Dermis microvascular lymphatic vessel endothelial cell (primary cell): ENCODE measurements at places on chromosomes 3 and 15. TPM values are rescaled to one million over a fixed set of nuclear protein-coding genes. Genes with fewer than 3 reads are reported as not detected.
A peak's percentile ranks its signal among the peaks of the same experiment; 100 is the strongest.

Gene CLRN1
- total RNA-seq, result not detected in 2 replicates

Gene CHAC1
- total RNA-seq, result 1.4 and 1.9 TPM in 2 replicates

Gene DNAH12
- under 0.01 TPM in 2 replicates for total RNA-seq

Gene IL16
- 2.4 and 2.7 TPM in 2 replicates for total RNA-seq

Gene LRTM1
- total RNA-seq, result not detected in 2 replicates

Gene DUOXA2
- not detected in 2 replicates for total RNA-seq

Gene RTF1
- total RNA-seq, result 11.9 and 13.9 TPM in 2 replicates

Gene SCG5
- total RNA-seq, result 0.39 and 0.51 TPM in 2 replicates

Gene GPR62
- under 0.01 TPM in 1 of 2 replicates, not detected in the other for total RNA-seq

Gene GOLGA8H
- 0.63 and 0.64 TPM in 2 replicates for total RNA-seq

Gene CYB561D2
- 18.9 and 23.9 TPM in 2 replicates for total RNA-seq

DNA sequence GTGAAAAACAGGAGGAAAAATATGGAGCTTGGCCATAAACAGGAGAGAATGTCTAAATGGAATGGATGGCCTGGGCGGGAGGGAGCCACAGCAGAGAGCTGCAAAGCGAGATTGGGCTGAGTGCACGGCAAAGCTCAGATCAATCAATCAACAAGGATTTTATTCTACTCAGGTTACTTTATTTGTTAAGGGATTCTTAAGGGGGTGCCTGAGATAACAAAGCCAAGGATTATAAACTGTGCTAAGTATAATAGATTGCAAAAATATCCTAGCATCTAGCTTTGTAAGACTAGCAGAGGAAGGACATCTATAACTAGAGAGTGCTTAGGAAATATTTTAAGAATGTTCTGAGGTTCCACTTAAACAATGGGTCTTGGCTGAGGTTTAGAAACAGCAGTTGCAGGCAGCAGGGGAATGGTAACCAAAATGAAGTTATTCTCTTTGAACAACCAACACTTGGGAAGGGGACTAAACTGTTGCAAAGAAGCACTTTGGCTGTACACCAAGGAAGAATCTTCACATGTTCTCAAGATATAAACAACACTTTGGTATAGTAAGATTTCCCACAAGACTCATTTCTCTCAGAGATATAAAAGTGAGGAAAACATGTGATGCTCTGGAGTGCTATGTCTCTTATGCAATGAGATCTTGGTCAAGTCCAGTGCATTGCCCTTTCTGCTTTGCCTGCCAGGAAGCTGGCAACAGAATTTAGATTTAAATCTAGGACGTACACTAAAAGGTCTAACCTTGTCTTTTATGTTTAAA, 35.5 kb downstream of the TMEM212 start:
- DNase-seq, result no peak

- DNase-seq, result no peak
Measured at GRCh38 chr3:182628531-182628930, 164.8 kb upstream of the ATP11B start.

GRCh38 chr3:171088964-171089754, 62.6 kb upstream of the SLC2A2 start:
- DNase-seq, result peak; percentile 72

GRCh38 chr3:40615918-40616819, 91.4 kb downstream of the ZNF621 start:
- DNase-seq, result no peak

DNA sequence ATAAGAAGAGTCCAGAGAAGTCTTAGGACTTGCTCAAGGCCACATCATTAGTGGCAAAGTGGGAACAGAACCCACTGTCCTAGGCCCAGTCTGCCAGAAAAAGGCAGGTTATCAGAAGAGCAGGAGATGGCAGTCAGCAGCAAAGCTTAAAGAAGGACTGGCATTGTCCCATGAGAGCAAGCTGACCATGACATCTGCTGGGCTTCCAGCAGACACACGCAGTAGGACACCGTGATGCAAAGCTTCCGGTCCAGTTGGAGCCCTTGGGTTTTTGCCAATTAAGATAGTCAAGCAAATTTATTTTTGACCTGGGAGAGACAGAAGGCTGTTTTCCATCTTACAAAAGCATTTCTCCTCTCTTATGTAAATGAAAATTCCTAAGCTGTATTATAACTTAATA, 42.1 kb downstream of the ZBTB38 start:
- DNase-seq, result peak; percentile 86

DNA sequence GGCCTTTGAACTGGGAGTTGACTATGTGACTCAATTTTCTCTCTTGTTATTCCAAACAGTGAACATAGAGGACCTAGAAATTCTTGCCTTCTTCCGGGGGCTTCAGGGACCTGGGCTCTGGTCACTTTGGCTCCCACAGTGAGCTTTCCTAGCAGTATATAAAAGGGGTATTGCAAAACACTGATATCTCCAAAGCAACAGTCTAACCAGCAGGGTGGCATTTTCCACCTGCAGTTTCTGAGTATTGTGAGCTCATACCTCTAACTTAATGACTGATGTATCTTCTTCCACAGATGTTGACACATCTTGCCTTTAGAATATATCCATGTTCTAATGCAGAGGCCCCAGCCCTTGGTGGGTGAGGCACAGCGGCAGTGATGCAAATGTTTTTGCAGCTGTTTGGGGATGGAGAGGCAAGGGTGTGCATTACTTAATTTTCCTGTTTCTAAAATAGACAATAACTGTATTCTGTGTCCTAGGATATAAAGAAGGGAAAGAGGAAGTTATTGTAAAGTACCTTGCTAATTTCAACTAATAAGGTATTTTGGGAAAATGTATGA, 45.7 kb upstream of the ADGRG7 start:
- DNase-seq, result peak; percentile 3

DNA sequence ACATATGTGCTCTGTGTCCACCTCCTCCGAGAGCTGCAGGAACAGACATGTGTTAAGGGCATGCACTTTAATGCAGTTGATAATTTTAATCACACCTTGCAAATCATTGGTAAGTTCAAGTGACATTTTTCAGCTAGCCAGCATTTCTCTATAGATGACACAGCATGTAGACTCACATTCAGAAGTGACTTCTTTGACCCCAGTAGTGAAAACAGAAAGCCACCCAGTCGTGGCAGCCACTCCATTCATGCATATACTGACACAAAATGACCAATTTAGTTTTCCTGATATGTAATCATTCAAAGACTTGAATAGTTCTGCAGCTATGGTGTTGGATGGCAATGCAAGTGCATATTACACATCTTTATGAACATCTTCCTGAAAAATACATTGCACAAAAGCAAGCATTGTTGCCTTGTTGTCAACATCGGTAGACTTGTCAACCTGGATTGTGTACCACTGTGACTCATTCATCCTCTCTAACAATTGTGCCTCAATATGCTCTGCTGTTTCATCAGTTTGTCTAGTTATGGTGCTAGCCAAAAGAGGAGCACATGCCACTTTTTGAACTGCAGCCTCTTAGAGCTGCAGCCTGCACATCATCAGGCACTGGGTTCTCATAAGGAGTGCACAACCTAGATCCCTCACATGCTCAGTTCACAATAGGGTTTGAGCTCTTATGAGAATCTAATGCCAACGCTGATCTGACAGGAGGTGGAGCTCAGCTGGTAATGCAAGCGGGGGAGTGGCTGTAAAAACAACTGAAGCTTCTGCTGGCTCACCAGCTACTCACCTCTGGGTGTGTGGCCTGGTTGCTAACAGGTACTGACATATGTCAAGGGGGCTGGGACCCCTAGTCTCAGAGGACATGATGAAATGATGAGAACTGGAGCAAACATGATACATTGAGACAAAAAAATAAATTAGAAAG, 622.0 kb downstream of the PYDC2 start:
- peak; percentile 3 for DNase-seq

GRCh38 chr3:31539275-31539674, 6.5 kb downstream of the STT3B start:
- DNase-seq, result no peak

GRCh38 chr3:149489060-149489690, 14.7 kb downstream of the TM4SF4 start:
- peak; percentile 61 for DNase-seq

DNA sequence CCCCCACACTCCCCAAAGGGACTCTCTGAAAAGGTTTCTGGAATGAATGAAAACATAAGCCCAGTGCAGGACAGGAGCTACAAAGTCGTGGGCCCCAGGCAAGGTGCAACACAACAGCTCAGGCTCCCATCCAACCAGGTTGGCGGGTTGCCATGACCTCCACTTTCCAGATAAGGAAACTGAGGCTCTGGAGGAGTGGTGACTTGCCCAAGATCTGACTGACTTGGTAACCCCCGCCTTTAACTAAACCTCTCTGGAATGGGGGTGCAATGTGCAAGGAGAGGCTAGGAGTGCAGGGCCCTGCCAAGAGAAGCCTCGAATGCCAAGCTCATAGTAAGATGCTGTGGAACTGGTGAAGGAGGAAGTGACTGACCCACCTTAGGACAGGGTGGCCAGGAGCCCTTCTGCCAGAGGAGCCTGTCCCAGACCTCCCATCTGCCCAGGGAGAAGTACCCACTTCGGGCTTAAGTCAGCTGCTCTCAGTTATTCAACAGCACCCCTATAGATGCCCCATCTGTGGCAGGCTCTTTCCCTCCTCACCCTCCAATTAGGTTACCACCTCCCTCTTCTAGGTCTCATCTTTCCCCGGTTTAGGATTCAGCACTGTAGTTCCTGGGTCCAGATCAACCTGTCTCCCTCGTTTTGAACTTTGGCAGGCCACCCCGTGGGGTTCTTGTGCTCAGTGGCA, 553 bp upstream of the TNNC1 start:
- DNase-seq, result no peak

GRCh38 chr3:8773941-8774542, 4.6 kb upstream of the OXTR start:
- no peak for DNase-seq

GRCh38 chr3:115548611-115549010, 74.7 kb upstream of the GAP43 start:
- no peak for DNase-seq

DNA sequence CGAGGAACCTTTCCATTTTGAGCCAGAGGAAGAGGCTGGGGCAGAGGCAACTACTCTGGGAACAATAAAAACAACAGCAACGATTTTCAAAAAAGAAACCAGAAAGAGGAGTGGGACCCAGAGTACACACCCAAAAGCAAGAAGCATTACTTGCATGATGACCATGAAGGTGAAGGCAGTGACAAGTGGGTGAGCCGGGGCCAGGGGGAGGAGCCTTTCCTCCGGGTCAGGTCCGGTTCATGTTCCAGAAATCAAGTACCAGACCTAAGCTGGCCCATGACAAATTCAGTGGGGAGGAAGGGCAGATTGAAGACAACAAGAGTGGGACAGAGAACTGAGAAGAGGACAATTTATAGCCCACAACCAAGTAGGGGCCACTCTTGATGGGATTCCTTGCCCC, 77.2 kb upstream of the STT3B start:
- DNase-seq, result no peak

DNA sequence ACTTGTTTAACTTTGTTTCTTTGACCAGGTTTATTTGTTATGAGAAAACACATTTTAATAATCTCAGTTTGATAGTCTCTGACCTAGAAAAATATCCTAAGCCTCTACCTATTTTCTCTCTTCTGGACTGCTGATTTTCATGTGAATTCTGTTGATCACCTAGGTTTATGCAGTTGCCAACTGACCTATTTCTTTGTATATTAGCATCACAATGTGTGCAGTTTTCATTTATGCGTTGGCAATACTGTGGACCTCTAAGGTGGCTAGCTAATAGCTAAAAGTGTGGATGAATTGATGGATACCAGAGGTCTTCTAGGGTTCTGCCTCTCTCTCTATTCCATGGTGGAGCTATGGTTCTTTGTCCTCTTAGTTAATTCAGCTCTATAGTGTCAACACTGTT, 72.1 kb downstream of the LRRC49 start:
- no peak for DNase-seq

GRCh38 chr15:29289173-29289572, 19.6 kb upstream of the NSMCE3 start:
- no peak for DNase-seq

DNA sequence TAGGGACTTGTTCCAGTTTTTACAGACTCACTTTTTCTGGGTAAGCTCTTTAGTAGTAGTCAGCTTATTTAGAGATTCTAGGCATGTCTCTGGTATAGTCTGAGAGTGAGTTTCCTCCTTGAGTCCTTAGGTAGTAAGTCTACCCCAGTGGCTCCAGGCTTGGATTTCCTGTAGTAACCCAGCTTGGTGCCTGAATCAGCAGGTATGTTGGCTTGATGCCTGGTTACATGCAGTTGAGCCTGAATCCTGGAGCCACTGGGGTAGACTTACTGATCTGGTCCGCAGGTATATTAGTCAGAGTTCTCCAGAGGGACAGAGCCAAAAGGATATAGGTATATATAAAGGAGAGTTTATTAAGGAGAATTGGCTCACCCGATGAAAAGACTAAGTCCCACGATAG, 85.8 kb upstream of the RBMS3 start:
- DNase-seq, result no peak

- DNase-seq, result no peak
Measured at GRCh38 chr3:141928631-141929270, 52.3 kb downstream of the ATP1B3 start.

DNA sequence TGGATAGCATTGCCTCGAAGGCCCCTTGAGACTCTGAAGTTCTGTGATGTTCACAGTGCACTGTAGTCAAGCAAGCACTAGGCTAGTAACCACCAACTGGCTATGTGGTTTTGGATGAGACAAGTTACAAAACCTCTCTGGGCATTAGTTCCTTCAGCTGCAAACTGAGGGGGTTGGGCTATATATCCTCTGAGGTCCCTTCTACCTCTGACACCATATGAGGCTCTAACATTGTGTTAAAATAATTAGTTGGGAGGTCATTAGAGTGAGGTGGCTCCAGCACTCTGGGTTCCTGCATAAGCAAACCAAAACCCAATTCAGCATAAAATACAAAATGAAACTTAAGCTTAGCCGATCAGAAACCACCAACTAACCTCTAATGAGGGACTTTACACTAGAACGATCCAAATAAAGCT, 209.5 kb upstream of the LRRN1 start:
- DNase-seq, result no peak

DNA sequence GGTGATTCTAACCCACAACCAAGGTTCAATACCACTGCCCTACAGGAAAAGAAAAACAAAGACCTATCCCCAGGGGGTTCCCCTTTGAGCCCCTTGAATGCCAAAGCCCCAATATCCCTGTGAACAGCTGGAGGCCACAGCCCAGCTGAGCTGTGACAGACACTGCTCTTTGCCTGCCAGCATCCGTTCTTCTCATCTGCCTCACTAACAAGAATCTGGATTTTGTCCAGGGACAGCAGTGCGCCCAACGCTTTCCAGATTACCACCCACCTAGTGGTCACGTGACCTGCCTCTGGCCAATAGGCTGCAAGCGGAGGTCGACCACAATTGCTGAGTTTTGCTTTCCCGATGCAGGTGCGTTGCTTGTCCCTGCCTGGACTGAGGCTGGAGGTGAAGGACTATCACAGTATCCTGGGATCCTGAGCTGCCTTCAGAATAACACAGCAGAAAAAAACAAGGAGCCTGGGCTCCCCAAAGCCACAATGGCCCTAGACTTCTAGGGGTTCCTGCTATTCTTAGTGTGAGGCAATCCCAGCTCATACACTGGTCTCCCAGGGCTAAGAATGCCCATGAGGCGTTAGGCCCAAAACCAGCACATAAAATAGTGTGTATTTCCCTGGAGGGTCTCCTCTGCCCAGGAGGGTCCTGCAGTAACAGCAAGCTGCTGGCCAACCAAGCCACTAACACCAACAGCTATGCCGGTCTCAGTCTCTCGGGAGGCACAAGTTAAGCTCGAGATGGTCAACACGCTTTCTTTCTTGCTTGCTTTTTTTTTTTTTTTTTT, 13.8 kb downstream of the BDH1 start:
- peak; percentile 94 for DNase-seq

GRCh38 chr15:58515807-58516206, 84.0 kb downstream of the LIPC start:
- DNase-seq, result peak; percentile 54
